ENCODE measurements at places on chromosomes 5 and 9.

DNA sequence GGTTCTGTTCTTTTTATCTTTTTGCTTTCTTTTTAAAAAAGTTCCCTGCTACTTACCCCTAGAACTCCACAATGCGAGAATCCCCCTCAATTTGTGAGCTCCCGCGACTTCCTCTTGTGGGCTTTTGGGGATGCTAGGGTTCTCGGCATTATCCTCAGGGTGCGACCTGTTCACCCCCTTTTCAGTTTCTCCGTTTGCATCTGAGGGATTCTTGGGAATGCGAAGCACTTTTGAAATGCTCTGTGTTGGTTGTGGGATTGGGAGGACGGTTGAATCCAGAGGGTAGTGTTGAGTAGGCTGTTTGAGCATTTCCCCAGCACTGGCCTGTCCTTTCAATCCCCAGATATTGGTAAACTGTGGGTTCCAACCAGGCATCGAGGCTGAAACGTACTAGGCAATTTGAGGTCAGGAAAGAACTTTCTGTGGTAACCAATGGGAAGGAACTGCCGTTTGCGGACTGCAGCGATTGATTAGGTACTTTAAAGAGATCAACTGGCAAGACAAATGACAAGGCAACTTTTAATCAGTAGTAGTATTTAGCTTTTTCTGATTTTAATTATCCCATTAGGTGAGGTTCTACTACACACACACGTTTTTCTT lies 415 bp downstream of the XRCC4 start:
- DNase-seq: peak; percentile 33

DNA sequence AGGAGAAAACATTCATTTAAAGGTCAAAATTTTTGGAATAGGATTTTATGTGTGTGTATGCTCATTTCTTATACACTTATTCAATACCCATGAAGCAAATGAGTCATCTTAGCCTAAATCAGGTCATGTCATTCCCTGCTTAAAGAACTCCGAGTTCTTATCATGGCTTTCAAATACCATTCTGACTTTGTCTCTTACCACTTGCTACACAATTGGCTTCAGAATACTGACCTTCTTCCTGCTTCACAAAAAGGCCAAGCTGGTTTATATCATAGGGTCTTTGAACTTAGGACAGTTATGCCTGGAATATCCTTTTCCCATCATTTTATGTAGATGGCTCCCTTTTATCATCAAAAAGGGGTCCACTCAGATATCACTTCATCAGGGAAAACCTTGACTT lies 652.2 kb upstream of the WWC1 start:
- no peak for DNase-seq

- DNase-seq: no peak
Observed at GRCh38 chr9:15010581-15010980, 100.4 kb upstream of the FREM1 start.

- no peak for DNase-seq
Observed at GRCh38 chr5:54993318-54993717, 7.9 kb upstream of the ESM1 start.

GRCh38 chr5:11560915-11561697 lies 343.1 kb downstream of the CTNND2 start:
- no peak for DNase-seq

DNA sequence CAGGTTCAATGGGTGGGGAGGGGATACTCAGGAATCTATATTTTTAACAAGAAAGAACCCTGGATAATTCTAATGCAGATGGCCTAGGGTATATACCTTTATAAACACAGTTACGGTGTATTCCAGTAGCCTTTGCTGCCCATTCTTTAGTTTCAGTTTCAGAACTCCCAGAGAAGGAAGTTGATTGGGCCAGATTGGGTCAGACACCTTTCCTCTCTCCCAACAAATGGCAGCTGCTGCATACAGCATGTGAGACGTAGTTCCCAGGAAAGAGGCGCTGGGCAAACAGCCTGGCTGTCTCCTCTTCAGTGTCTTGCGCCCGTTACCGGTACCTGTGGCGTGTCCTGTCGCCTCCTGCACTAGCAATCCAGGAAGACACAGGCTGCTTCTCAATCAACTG lies 20.4 kb downstream of the ACO1 start:
- DNase-seq: no peak

- no peak for DNase-seq
Observed at GRCh38 chr5:40356248-40356647, 323.5 kb upstream of the PTGER4 start.

DNA sequence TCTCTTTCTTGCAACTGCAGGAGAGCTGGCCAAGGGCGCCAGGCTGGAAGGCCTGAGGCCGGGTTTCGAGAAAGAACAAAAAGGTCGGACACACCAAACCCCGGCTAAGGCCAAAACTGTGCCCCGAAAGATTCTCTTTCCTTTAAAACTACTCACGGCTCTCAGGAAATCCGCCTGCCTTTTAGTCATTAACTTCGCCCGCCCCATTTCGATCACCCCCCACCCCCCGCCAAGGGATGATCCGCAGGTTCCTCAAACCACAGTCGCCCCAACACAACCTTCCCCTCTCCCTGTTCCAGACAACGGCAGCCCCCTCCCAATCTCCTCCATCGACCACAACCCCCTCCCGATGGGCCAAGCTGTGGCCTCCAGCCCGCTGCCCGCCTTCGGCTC lies 536 bp downstream of the FEM1C start:
- DNase-seq: peak; percentile 58

- DNase-seq: no peak
Observed at GRCh38 chr5:12780536-12780935, 876.3 kb upstream of the CTNND2 start.

DNA sequence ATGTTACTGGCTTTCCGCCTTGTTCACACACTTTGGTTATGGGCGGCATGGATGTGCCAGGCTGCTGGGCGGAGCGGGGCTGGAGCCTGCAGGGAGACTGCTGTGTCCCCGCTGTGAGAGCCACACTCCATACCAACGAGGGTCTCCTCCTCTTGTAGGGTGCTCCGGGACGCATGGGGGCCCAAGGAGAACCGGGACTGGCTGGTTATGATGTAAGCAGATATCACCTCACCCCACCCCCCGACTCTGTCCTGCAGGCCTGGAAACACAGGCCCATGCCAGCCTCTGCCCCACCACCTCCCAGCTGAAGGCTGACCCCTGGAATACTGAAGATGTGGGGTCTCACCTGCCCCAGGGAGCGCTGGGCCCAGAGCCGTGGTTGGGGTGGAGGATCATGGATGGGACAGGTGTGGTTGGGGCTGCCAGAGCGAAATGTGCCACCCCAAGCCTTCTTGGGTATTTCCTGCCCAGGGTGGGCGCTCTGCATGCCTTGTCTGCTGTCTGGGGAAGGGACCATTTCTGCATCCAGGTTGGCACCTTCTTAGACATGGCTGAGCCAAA lies 39.3 kb upstream of the ORM1 start:
- no peak for DNase-seq

DNA sequence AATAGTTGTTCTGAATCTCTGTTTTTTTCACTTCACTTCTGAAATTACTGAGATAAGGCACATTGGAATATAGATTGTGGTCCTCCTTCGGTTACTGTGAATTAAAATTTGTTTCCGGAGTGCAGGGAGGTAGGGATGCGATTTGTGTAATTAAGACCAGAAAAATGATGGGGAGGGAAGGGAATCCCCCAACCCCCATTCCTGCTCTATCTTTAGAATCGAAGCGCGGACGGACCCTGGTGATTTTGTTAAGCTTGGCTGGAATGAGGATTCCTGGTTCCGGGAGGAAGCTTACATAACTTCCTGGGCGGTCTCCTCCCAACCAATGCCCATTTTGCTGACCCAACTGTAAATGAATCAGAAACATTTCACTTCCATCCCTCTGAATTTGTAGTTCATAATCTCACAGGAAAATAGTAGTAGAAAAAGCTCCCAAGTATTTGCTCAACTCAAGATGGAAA lies 220.1 kb upstream of the MSX2 start:
- DNase-seq: no peak

DNA sequence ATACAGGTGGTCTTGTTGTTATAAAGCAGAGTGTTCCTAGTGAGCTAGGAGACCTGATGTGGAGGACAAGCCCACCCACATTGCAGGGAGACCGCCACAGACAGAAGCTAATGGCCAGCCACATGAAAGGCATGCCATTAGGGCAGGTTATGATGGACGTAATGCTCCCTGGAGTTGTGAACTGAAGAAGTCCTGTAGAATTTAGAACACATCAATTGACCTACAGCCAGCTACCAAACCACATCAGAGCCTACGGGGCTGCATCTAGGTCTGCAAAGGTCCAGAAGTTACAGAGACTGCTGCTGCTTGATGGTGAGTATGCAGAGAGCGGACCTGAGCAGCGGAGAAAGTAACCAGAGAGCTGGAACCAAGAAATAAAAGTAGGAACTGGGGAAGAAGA lies 116.6 kb downstream of the LPAR1 start:
- DNase-seq: no peak

DNA sequence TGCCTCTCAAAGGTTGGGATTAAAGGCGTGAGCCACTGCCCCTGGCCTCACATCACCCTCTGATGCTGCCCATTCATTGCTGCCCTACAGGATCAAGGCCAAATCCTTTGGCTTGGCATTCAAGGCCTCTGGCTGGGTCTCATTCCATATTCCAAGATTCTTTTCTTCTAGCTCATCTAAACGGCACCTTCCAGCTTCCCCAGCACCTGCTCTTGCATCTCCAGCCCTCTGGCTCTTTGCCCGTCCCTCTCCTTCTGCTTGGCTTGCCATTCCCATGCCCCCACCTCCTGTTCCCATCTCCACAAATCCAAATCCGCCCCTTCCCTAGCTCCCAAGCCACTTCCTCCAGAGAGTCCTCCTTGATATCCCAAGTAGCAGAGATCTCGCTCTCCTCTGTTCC lies 33.1 kb downstream of the CORO2A start:
- DNase-seq: no peak

GRCh38 chr5:51027271-51027670 lies 356.0 kb upstream of the ISL1 start:
- DNase-seq: no peak

GRCh38 chr9:130939405-130940026 lies 469 bp upstream of the FIBCD1 start:
- no peak for DNase-seq

GRCh38 chr5:150067405-150067960 lies 18.9 kb downstream of the CSF1R start:
- no peak for DNase-seq

DNA sequence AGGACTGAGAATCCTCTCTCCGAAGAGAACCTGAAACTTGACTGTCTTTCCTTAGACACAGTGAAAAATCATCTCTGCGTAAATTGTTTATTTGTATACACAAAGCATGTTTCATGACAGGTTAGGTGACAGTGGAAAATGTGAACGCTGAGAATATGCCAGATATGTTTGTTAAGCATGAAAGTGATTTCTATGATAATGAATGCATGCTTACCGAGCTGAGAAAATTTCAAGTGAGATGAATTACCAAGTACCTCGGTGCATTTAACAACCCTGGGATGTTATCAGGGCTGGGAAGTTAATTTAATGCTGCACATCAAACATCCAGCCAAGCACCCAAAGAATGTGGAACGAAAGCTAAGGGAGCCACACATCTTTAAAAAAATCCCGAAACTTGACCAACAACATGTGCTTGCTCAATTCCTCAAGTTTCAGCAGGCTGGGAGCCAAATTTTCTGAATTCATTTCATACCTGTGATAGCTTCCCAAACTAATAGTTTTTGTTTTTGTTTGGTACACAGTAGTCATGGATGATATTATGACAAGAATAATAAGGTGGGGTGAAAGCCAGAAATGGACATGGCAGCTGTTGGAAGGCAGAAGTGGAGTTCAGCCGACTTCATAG lies 336.9 kb downstream of the ARHGEF28 start:
- no peak for DNase-seq

DNA sequence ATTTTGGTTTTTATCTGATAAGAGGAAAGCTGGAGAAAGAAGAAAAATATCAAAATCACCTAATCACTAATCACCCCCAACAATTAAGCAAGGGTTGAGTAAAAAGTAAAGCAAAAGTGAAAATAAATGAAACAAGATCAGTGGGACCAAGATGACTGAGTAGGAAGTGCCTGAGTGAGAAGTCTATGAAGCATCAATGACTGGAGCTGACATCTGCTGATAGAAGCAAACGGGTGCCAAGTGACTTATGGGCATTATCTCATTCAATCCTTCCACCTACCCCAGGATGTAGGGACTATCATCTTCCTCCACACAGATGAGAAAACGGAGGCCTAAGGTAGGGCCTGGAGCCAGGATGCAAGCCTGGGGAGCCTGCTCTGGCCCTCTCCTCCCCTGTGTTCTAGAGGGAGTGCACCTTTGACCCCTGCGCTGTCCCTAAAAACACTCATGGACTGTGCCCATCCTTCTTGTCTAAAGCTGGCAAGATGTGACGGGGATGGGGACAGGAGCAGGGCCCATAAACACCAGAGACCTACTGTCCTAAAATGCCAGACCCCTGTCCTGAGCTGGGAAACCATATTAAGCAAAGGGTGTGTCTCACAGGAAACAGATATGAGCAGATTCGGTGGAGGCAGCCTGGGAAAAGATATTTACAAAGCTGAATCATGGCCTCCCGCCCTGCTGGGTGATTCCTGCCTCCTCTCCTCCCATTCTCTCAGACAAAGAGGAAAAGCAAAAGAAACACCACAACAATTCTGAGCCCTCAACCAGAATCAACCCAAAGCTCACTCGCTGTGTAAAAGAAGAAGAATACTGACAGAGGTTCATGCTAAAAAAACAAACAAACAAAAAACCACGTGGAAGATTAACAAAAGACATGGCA lies 116.0 kb downstream of the AUH start:
- DNase-seq: no peak

All from activated CD4-positive, alpha-beta memory T cell treated with anti-CD3 and anti-CD28 coated beads, Interleukin-2, amount 10 ng/mL, durations not matched to agents 7 days and 5 days (primary cell).